Mesenteric fat pad (tissue), 1 donor: ENCODE measurements at places on chromosomes 5 and 9. TPM values are rescaled to one million over a fixed set of nuclear protein-coding genes. Genes with fewer than 3 reads are reported as not detected.

DNA sequence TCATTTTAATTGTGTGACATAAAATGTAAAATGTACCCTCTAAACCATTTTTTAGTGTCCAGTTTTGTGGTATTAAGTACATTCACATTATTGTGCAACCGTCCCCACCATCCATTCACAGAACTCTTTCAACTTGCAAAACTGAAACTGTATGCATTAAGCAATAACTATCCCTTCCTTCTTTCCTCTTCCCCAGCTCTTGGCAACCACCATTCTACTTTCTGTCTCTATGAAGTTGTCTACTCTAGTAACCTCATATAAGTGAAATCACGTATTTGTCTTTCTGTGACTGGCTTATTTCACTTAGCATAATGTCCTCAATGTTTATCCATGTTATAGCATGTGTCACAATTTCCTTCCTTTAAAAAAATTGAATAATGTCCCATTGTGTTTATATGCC is 142.4 kb downstream of the C9orf152 start:
- no peak for DNase-seq

The MZB1 gene
- 0.61 TPM for total RNA-seq

DNA sequence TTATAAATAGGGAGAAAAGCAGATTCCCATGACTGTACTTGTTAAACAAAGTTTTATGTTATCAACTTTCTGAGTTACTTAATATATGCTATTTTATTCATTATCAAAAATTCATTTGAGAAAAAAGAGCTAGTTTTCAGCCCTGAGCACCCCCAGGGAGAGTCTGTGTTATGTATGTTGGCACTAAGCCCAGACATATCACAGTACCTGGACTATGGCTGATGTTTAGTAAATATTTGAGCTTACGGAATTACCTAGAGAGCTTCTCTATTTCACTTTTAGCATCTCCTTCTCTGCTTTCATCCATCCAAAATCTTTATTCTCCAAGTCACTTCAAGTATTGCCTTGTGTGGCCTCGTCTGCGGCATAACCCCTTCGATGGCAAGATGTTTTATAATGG is 225.9 kb upstream of the PCSK5 start:
- DNase-seq, result no peak

- no peak for DNase-seq
These were observed 83.3 kb downstream of the RAB3C start for GRCh38 chr5:58666141-58666540.

The SMC2 gene
- total RNA-seq, result 7.8 TPM

- no peak for DNase-seq
These were observed 119.3 kb upstream of the ZNF608 start for GRCh38 chr5:124865603-124866354.

The GNA14 gene
- total RNA-seq, result 4.8 TPM

DNA sequence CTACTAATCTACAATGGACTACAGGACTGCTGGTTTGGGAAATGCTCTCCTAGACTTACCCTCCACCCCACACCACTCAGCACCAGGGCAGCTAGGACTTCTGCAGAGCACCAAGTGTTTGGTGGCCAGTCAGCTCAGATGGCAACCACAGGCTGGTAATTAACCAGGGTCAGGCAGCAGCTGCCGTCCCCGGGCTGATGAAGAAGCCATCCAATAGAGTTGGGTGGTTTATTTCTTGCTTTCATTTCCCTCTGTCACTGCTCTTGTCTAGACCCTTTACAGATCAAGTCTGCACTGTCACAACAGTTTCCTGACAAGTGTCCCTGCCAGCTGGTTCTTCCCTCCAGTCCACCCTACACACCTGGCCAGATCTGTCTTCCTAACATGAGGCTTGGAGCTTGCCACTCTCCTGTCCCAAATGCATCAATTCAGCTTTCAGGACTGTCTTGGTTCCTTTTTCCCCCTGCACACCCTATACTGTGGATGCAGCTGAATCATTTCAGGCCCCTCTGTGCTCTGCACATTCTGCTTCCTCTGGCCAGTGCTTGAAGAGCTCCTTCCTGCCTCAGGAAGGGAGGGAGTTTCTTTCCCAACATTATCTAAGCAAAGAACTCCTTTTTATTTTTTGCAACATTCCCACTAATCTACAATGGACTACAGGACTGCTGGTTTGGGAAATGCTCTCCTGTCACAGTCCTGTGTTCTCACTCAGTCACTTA is 30.2 kb upstream of the HSPA9 start:
- DNase-seq, result peak; percentile 41
